Chondrocyte (in vitro differentiated cells): ENCODE measurements at places on chromosomes 1 and 21. TPM values are rescaled to one million over a fixed set of nuclear protein-coding genes. Genes with fewer than 3 reads are reported as not detected.

The GSTM1 gene
- total RNA-seq = 8.9 to 17.8 TPM (median 17.8 TPM) in 3 replicates

- no peaks in the 10 kb centered on the region for H3K27me3 ChIP-seq
- H3K4me1 ChIP-seq = peaks cover 8% of the 10 kb centered on the region
- H3K36me3 ChIP-seq = peaks cover 2% of the 10 kb centered on the region
- no peak overlapping the region for H3K4me3 ChIP-seq
- DNase-seq = no peak
- H3K27ac ChIP-seq = no peak overlapping the region
Observed at GRCh38 chr1:199168888-199169585, 530.2 kb downstream of the PTPRC start.

The OR2L13 gene
- total RNA-seq = not detected in 3 replicates

DNA sequence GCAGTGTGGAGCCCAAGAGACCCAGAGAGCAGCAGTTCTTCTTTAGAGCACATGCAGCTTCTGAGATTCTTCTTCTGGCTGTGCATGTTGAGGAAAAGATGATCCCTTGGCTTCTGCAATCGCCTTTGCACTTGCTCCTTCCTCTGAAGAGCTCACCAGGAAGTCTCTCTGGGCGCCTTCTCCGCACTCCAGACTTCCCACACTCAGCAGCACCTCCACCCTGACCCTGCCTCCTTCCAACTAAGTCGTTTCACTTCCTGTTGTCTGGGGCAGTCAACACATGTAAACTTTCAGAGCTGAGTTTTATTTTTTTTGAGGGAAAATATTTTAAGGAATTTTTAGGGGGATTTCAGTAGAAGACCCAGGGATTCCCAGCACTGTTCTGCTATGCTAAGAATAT, 73.4 kb upstream of the F3 start:
- H3K4me1 ChIP-seq = peaks cover 15% of the 10 kb centered on the region
- no peak for DNase-seq
- H3K4me3 ChIP-seq = no peak overlapping the region
- no peaks in the 10 kb centered on the region for H3K27me3 ChIP-seq

DNA sequence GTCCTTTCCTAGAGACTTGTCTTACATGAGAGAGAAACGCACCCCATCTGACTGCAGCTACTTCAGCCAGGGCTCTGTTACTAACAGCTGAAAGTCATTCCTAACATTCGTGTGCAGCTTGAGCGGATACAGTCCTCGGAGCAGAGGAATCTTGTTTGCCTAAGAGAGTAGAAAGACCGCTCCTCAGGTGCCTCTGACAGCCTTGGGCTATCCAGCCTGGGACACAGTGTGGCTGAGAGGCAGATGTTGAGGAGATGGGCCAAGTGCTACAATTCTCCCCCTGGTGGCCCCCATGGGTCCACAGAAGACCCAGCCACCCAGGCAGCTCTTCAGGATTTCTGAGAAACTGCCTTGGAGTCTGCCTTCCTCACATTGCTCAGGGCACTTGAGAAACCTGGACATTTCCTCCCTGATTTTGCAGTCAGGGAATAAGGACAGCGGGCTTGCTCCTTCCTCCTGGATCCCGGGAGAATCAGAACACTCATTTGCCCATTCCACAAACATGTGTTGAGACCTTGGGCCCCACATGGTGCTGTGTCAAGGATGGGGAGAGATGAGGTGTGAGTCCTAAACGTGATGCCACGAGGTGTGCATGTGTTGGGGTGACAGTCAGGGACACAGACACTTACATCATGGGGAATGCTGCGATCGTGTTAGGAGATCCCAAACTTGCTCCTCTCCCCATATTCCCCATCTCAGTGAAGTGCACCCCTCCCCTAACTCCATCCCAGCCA, 13.1 kb downstream of the TRIM62 start:
- no peak overlapping the region for H3K4me3 ChIP-seq
- H3K4me1 ChIP-seq = peaks cover 71% of the 10 kb centered on the region
- DNase-seq = no peak
- no peaks in the 10 kb centered on the region for H3K27me3 ChIP-seq
- peak overlapping the region; percentile 80 for H3K27ac ChIP-seq

The ZBTB8A gene
- total RNA-seq = 11.8 to 13.2 TPM (median 12.7 TPM) in 3 replicates
